Non-pigmented ciliary epithelial cell (primary cell): ENCODE measurements at places on chromosomes 16 and 17.

DNA sequence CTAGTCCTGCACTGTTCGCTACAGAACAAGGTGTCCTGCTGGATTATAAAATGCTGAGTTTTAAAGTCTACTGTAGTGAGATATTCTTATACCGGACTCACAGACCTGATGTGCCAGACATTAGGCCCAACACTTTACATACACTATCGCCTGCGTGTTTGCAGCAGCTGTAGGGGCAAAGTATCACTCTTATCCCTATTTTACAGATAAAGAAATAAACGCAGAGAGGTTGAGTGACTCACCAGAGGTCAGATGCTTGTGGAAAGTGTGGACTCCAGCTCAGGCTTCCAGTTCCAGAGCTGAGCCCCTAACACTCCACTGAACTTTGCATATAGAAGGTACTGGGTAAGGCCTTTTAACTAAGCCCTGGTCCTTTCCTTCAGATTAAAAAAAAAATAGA, 47.4 kb downstream of the PLXDC1 start:
- DNase-seq = no peak

GRCh38 chr17:65495122-65496055, 66.1 kb downstream of the AXIN2 start:
- DNase-seq = no peak

DNA sequence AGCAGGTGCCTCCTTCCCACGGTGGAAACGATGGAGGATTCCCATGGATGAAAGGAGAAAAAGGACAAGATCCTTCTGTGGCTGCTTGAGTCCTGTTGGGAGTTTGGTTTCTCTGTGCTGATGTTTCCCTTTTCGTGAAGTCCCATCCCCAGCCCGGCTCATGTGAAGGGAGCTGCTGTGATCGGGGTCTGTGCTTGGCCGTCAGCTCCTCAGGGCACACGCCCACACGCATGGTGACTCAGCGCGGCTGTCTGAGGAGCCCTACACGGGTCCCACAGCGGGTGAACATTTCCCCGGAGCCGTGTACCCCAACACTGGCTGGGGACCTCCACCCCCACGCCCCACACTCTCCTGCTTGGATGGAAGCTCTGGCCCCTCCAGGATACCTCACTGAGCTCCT, 44.5 kb upstream of the SSTR5 start:
- no peak for DNase-seq

DNA sequence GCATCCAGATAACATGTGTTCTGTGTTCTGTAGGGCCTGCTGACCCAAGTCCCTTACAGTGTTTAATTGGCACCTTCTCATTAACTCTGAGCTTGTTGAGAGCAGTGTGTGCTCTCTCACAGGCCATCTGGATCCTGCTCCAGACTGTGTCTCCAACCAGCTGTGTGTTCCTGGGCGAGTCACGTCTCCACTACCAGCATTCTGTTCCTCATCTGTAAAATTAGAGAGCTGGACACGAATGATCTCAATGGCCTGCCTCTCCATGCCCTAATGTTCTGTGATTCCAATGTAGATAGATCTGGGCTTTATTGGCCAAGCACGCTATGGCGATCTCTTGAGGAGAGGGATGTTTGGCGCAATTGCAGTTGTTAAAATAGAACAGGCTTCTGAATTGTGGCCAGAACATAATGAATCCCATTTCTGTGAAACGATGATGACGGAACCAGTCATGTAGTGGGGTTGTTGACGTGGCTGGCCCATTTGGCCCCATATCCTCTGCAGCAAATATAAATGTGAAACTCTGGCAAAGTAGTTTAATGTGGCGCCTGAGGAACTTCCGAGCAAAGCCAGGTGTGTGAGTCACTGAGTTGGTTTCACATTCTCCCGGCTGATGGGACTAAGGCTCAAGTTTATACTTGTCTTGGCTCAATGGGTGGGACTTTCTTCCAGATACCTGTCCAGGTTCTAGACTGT, 22.2 kb downstream of the TBX4 start:
- no peak for DNase-seq

DNA sequence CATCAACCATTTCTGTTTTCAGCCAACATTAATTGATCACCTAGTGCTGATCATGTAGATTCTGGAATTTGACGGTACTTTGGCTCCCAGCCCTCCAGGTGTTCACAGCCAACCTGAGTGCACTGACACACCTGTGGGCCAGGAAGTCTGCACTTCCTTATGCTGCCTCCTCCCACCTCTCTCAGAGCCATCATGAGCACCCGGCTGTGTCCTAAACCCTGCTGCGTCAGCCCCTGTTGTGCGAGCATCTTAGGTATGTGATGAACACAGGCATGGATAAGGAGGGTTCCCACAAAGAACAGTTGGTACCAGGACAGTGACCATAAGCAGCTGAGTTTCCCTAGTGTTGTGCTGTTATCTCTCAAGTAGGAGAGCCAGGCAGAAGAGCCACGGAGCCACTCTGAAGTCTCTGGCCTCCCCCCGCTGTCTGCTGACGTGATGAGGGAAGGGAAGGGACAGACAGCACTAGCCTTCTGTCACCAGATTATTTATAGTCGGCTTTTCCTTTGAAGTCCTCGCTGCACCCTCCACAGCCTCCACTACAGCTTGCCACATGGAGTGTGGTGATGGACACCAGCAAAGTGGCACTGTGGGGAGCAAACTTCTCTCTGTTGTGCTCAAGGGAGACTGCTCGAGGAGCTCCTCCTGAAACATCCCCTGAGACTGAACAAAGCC, 162.8 kb upstream of the ANKFN1 start:
- DNase-seq = no peak

GRCh38 chr16:13919330-13919682, 648 bp upstream of the ERCC4 start:
- peak; percentile 14 for DNase-seq

GRCh38 chr17:7435676-7436555, 681 bp downstream of the TMEM102 start:
- no peak for DNase-seq

DNA sequence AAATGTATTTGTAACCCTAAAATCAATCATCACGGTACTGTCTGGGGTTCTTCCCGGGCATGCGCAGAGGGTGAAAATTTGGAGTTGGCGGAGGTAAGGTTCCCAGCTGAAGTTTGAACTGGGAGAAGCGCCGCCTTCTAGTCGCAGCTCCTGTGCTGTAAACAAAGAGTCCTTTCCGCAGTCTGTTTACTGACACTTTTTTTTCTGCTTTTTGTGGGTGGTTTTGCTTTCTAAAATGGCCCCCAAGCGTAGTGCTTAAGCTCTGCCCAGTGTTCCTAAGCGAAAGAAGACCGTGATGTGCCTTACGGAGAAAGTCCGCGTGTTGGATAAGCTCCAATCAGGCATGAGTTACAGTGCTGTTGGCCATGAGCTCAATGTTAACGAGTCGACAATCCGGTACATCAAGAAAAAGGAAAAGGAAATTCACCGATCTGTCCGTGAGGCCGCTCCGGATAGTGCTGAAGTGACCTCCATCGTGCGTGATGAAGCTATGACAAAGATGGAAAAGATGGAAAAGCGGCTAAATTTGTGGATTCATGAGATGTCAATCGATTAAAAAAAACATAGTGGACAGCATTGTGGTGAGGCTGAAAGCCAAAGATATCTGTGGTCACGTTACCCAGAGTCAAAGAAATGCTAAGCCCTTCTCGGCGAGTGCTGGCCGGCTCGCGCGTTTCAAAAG, 570 bp upstream of the CFDP1 start:
- DNase-seq = peak; percentile 91

DNA sequence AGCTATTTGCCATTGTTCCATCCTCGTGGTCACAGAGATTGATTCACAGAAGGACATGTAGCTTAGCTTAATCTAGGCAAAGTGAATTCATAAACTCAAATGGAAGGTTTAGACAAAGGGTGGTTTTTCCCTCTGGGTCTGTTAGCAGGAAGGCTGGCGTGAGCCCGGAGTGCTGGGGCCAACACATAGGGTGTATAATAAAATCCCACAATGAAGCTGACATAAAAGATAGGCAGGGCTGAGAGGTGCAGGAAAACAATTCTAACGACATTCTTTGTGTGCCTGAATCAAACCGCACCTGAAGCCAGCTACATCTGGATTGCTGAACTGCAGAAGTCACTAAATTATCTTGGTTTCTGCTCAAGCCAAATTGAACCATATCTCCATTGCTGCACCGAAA, 173.9 kb downstream of the MAF start:
- no peak for DNase-seq

GRCh38 chr17:4475463-4475862, 23.2 kb upstream of the SPNS2 start:
- no peak for DNase-seq

GRCh38 chr17:57676543-57676942, 68.6 kb downstream of the CCDC182 start:
- DNase-seq = no peak

DNA sequence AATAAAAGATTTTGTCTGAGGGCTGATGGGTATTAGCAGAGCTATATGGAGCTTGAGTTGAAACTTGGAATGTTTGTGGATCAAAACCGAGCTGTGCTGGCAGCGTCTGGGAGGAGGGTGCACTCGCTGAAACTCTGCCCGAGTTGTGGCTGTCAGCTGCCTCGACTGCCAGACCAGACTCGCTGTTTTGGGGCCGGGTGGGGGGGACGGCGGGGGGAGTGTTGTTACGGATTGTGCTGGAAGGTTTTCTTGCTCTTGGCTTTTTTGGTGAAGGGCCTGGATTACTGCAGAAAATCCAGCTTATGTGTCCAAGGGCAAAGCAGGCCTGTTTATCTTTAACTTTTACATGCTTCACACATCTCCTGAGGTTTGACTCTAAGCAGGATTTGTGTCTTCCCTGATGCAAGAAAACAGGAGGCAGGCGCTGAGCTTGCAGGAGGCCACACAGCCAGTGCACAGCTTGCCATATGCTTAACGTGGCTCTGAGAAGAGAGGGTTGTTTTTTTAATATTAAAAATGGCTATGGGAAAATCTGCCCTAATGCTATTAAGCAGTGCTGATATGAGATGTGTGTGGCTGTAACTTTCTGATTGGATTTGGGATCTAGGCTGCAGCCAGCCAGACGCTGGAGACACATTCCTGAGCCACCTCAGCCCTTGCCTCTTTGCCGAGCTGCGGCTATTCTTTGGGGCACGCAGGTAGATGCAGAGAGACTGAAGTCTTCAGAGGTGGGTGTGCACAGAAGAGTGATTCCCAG, 20.5 kb upstream of the RPTOR start:
- DNase-seq = no peak
